Glomerular endothelial cell (primary cell): ENCODE measurements at places on chromosomes 12 and 14.

DNA sequence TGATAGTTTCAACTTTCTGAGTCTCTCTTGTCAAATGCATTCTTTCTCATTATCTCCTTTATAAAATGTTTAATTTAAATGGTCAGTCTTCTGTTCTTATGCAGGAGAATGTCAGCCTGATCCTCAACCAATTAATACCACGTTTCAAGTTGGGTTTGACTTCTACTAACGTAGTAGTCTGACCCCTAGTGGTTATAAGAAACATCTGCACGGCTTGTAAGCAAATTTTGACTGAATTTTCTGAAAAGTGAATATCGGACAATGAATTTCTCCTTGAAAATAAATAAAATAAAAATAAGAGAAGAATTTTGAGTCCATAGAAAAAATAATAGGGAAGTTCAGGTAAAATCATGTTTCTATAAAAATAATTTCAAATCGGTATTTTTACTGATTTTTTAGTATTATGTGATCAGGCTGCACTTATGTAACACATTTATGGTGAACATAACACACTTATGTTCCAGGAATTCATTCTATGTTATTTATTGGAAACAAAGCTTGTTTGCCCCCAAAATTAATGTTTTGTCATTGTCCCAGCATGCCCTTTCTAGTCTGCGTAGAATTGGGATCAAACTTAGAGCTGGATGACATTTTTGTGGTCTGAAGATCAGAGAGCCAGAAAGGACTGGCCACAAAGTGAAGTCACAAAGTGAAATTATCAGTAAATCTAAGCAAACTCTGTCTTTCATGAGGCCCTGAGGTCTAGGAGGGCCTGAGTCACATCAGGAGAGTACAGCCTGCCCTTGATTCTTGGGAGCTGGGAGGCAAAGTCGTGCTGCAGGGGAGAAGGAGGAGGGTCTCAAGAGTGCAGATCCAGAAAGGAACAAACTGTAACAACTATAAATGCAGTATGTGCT lies 101.2 kb upstream of the STXBP6 start:
- no peak for DNase-seq

DNA sequence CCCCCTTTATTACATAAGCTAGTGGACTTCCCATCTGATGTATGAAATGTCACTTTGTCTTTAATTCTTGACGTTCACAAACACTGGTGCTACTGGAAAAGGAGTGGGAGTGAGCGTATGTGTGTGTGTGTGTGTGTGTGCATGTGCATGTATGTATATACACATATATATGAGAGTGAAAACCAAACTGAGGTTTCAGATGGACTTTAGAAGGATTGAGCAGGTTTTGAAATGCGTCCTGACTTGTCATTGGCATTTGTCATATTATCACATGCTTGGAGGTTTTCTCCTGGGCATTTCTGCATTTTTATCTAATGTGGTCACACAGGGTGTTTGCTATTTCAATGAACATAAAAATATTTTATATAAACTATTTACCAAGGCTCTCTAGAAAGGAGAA lies 1085.9 kb downstream of the BCL11B start:
- no peak for DNase-seq

GRCh38 chr12:105574056-105574715 lies 243.7 kb downstream of the C12orf75 start:
- DNase-seq: no peak

- no peak for DNase-seq
These were observed 77.7 kb downstream of the ETV6 start for GRCh38 chr12:11727133-11727664.

DNA sequence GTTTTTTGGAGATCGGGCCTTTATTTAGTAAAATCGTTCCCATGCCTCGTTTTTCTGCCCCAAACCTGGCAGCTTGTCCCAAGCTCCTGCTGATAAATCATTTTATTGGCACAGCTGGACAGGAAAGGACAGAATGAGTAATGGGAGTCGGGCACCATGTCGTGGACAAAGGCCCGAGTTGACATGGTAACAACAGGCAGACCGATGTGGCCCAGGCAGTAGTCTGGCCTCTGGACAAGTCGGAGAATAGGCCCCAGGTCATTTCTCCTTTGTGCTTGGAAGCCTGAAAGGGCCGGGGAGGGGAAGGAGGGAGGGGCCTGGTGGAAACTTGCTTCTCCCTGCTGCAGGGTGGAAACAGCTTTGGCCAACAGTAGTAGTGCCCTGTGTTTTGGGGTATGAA lies 234.9 kb downstream of the SUDS3 start:
- no peak for DNase-seq

GRCh38 chr12:77102691-77103090 lies 37.3 kb upstream of the E2F7 start:
- no peak for DNase-seq

DNA sequence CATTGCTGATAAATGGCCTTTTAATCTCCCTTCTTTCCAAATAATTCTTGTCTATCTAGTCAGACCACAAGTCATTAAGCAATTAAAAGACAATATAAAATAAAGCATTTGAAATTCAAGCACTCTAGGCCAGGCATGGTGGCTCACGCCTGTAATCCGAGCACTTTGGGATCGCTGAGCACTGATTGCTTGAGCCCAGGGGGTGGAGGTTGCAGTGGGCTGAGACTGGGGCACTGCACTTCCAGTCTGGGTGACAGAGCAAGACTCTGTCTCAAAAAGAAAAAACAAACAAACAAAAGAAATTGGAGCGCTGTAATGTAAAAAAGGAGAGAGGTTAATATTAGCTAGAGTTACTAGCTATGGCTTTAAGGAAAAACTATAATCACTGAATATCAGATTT lies 30.5 kb upstream of the CSRP2 start:
- DNase-seq: no peak

GRCh38 chr14:19902409-19902808 lies 18.0 kb upstream of the OR4K5 start:
- no peak for DNase-seq

GRCh38 chr14:99971087-99971940 lies 93.9 kb upstream of the EVL start:
- DNase-seq: no peak

- no peak for DNase-seq
These were observed 19.6 kb downstream of the TNFAIP2 start for GRCh38 chr14:103142721-103143302.

DNA sequence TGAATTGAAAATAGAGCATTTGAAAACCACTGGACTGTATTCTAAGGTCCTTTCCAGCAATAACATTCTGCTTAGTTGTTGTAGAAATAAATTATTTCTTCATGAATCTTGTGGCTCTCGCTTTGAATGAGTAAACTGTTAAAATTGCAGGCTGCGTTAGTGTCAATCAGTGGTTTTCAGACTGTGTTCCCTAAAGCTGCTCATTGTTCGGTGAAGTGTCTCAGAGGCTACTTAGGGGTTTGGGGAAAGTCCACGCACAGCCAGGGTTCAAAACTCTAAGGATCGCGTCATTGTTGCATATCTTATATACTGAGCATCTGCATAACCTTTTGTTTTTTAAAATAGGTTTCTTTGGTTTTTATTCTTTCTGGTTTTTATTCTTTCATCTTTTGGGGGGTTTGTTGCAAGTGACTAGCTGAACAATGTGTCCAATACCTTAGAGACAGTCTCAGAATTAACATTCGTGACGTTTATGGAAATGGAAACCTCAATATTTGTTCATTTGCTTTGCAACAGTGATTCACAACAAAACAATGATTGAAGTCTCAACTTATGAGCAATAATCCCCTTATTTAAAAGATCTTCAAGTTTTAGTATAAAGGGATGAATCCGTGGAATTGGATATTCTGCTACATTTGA lies 108.1 kb downstream of the TTLL5 start:
- DNase-seq: no peak

GRCh38 chr12:98416845-98417244 lies 98.5 kb upstream of the TMPO start:
- DNase-seq: no peak

GRCh38 chr14:41476526-41476925 lies 130.2 kb upstream of the LRFN5 start:
- no peak for DNase-seq

DNA sequence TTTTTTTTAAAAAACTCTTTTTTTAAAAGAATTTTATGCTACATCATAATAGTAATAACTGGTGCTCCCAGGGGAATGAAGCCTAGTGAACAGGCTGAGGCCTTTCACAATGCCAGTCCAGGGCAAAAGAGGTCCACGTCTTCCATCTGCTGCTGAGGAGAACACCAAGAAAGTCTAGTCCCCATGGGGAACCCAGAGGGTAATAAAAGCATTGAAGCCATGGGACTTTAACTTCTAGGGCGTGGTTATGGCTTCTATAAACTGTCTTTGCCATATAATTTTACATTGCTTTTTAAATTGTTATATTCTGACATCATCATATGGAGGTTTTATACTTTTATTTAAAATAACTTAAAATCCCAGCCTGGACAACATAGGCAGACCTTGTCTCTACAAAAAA lies 64.3 kb downstream of the SLC16A7 start:
- no peak for DNase-seq

DNA sequence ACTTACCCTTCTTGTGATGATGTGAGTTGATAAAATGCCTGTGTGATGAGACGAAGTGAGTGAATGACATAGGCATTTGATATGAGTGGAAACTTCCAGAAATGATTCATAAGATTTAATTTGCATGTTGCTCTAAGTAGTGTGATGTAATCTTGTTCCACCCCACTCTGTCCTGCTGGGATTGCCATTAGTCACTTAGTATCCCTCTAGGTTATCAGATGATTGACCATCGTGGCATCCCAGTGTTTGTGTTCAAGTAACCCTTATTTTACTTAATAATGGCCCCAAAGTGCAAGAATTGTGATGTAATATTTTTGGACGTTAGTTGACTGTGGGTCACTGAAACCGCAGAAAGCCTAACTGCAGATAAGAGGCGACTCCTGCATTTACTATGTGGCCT lies 214.4 kb upstream of the DIO2 start:
- DNase-seq: peak; percentile 18

- no peak for DNase-seq
These were observed 48.1 kb downstream of the BEGAIN start for GRCh38 chr14:100539003-100539660.

- no peak for DNase-seq
These were observed 1.1 kb downstream of the AJUBA start for GRCh38 chr14:22981090-22981875.
